ENCODE measurements at places on chromosomes 11 and 22.

GRCh38 chr11:14642453-14642852 is 1.2 kb upstream of the PDE3B start:
- DNase-seq = no peak

GRCh38 chr11:47329987-47330931 is 22.2 kb downstream of the MYBPC3 start:
- DNase-seq = no peak

DNA sequence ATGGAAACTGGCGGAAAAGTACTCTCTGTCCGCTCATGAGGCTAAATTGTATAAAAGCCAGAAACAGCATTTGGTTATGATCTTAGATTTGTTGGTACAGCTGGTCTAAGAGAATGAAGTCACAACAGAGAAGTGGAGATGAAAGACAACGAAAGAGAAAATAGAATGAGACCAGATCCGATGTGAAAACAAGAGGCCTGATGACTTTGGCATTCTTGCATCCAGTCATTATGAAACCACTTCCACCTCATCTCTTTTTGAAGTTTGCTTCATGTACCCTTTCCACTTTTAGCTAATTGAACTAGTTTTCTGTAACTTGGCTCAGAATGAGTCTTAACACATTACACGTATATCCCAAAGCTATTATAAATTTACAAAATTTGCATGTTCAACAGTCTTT is 1431.7 kb downstream of the LRRC4C start:
- DNase-seq = no peak

DNA sequence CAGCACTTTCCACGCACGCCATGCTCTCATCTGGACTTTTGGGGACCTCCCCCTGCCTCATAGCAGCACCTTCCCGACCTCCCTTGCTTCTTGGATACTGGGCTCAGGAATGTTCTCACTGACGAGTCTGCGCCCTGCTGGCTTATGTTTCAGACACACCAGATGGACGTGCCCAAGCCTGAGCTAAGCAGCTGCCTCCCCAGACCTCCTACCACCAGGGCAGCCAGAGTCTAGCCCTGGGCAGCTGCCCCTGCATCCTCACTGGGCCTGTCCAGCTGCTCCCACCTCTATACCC is 13.2 kb upstream of the RGL4 start:
- DNase-seq = no peak

DNA sequence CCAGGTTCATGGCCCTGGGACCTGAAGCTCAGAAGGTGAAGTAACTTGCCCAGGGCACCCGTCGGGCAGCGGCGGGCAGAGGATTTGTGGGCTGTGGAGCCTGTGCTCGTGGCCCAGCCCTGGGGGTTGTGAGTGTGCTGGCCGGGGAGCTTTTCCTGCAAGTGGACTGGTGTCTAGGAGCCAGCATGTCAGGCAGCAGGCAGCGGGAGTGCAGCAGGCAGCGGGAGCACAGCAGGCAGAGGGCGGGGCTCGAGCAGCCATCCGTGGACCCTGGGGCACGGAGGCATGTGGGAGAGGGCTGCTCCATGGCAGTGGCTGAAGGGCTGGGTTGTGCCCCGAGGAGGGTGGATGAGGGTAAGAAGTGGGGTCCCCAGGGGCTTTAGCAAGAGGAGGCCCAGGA is 72.7 kb upstream of the PPP6R3 start:
- no peak for DNase-seq

- DNase-seq = no peak
Measured at GRCh38 chr11:2106583-2107209, 32.5 kb downstream of the IGF2 start.

DNA sequence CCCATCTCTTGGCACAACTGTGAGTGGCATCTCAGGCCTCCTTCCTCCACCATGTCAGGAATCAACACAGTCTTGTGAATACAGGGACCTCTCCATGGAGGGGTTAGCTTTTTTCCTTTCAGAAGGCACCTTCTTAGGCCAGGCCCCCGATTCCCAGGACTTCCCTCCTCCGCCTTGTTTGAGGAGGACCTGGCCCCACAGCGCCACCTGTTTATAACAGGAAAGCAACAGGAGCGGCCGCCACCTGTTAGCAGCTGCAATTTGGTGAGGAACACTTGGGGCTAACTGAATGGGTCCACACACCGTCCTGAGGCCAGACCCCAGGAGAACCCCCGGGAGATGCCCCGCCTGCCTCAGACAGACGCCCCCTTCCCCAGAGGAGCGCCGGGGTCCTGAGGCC is 3.8 kb upstream of the PKP3 start:
- DNase-seq = no peak

DNA sequence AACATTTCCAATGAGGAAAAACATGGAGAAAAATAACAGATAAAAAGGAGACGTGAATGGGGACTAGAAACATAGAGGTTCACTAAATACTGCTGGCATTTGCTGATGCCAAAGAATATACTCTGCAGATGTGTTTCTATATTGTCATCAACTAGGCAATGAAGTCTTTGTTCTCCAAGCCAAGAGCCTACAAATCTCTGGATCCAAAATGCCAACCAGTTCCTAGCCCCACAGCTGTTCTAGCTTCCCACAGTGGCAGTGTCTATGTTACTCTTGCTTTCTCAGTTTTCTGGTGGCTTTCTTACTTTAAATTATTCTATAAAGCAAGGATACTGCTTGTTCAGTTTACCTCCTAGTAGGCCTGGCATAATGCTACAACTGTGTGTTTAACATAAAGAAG is 977.9 kb upstream of the CCDC90B start:
- no peak for DNase-seq

- DNase-seq = no peak
Measured at GRCh38 chr11:85866137-85866827, 11.1 kb downstream of the CCDC83 start.

DNA sequence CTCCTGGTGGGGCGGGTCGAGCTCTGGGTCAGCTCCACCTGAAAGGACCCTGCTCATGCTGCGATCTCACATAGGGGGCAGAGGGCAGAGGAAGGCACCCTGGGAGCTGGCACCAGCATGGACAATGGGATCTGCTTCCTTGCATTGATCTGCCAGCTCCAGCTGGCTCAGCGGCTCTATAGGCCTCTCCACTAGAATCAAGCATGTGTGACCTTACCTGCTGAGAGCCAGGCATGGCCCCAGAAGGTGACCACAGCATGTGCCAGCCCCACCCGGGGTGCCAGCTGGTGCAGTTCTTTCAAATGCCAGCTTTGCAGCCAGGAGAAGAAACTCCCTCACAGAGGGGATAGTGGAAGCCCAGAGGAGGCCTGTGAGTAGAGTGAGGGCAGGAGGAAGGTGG is 22.0 kb upstream of the KLHL35 start:
- no peak for DNase-seq

GRCh38 chr11:460331-461199 is 10.5 kb downstream of the PTDSS2 start:
- no peak for DNase-seq

DNA sequence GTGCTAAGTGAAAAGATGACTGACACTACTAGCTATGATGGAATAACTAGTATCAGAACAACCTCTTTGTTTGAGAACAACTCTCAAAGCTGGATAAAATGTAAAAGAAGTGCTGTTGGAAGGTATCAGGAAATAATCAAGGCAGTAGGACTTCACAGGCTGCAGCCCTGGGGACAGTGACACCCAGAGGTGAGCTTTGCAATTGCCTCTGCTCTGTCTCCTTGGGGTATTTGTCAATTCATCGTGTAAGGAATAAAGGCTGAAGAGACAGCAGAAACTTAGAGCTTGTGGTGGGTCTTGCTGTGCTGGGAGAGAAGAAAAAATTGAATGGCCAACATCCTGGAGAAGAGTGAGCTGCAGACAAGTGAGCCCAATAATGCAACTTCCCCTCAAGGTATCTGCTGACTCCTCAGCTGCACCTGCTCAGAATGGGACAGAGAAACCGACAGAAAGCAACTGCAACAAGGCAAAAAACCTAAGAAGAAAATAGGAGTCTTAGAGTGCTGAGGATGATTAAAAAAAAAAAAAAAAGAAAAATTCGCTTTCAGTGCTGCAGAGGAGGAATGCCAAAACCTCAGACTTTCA is 141.1 kb downstream of the RCN1 start:
- no peak for DNase-seq

DNA sequence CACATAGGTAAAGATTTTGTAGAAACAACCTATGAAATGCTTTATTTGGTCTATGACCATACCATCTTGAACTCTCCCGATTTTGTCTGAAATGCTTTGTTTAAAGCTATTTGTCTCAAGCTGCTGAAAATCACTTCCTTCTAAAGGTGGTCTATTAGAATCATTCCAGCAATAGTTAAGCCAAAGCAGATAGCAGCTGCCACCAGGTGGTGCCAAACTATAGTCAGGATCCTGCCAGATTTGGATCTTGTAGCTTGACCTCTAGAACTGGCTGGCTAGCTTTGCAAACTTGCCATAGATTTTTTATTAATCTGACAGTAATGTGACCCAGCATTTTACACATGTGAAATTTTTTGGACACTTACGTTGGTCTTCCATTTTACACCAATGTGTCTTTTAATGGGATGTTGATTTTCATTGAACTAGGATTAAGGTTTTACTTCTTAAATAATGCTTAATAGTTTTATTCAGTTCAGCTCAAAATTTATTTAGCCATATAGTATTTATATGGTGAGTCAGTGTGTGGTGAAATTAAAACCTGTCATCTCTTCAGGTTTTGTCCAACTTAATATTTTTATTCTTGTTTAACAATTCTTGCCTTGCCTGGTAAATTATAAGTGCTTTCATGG is 19.7 kb downstream of the CTR9 start:
- no peak for DNase-seq

DNA sequence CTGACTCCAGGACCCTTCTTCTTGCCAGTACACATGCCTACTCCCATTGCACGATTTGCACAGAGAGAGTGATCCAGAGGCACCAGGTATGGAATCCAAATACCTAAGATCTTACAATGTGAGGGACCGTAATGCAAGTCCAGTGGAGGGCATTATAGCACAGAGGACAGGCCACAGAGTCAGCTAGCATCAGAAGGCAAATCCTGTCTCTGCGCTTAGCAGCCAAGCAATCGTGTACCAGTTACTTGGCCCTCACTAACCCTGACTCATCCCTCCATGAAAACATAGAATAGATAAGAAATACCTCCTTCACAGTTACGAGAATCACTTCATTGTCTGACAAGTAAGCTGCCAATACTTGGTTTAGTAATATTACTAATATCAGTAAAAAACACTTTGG is 69.7 kb upstream of the SLC6A5 start:
- DNase-seq = no peak

GRCh38 chr11:28346721-28347120 is 238.5 kb downstream of the METTL15 start:
- DNase-seq = no peak

- no peak for DNase-seq
Measured at GRCh38 chr11:7332962-7333361, 81.3 kb downstream of the SYT9 start.

GRCh38 chr11:88619656-88620385 is 282.3 kb upstream of the CTSC start:
- DNase-seq = no peak

DNA sequence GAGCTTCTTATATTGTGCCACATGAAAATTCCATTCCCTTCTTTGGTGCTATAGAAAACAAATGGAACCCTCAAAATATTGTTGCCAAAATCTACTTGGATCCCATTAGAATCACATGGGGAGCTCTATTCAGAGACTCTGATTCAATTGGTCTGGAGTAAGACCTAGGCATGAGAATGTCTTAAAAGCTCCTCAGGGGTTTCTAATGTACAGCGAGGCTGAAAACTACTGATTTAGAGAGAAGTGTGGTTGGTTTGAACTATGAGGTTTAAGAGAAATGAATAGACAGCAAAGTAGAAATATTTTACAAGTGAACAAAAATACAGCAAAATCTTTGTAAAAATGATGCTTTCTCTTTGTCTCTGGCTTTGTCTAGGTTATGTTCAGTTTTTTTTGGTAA is 514.7 kb downstream of the CNTN5 start:
- no peak for DNase-seq

DNA sequence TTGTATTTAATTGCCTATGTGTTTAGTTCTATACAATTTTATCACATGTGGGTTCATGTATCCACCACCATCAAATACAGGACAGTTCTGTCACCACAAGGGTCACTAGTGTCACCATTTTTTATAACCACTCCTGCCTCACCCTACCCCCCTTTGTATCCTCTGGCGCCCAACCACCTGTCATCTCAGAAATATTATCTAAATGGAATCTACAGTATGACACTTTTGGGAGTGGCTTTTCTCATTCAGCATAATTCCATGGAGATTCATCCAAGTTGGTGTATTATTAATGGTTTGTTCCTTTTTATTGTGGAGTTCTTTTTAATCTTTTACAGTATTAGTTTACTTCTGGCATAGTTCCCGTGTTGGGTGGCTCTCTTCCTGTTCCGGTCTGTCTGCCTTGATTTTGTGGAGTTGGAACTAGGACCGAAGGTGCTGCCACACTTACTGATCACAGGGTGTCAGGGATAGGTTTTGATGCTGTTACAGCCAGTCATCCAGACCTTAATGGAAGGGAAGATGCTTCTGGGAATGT is 58.5 kb downstream of the TNRC6B start:
- DNase-seq = no peak

DNA sequence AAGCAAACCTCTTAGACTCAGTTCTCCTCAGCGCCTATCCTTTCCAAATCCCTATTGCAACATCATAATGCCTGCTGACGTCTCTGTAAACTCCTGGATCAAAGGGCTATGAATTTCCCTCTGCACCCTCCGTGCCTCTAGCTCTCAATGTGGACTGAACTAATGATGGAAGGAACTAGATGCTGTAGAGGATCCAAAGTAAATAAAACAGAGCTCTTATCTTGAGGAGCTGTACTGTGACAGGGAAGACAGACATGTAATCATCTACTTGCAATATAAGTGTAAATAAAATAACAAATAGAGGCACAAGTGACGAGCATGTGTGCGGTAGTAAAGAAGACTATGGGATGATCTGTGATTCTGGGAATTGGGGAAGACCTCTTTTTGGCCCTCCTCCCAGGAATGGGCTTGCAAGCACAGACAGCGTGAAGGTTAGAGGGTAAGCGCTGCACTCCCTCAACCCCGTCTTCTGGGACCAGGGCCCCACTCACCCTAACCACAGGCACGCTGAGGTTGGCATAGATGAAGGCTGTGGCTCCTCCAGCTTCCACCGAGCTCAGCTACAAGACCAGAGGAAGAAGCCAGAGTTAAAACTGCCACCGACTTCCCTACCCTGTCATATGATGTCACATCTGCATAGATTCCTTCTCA is 42.2 kb downstream of the P4HA3 start:
- no peak for DNase-seq

GRCh38 chr11:10622957-10623791 is 54.7 kb upstream of the LYVE1 start:
- DNase-seq = no peak
